ENCODE measurements at places on chromosomes 7 and 10.
A peak's percentile ranks its signal among the peaks of the same experiment; 100 is the strongest.

- DNase-seq: no peak
Observed at GRCh38 chr7:3011211-3011852, 32.3 kb downstream of the CARD11 start.

- DNase-seq: no peak
Observed at GRCh38 chr7:47543714-47544113, 38.2 kb downstream of the TNS3 start.

GRCh38 chr10:2077231-2077630 is 339.9 kb upstream of the ADARB2 start:
- DNase-seq: no peak

- no peak for DNase-seq
Observed at GRCh38 chr10:77637532-77638320, at the start of gene KCNMA1. KCNMA1 (minus strand) TSS chr10:77637808.

DNA sequence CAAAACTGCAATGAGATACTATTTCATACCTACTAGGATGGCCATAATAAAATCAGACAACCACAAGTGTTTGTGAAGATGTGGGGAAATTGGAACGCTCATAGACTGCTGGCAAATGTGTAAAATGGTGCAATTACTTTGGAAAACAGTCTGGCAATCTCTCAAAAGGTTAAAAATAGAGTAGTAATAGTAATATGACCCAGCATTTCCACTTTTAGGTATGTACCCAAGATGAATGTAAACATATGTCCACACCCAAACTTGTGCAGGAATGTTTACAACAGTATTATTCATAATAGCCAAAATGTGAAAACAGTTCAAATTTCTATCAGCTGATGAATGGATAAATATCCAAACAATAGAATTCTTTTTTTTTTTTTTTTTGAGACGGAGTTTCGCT is 731.6 kb upstream of the ANKRD30A start:
- DNase-seq: no peak

GRCh38 chr7:109284943-109285342 is 715.3 kb downstream of the DNAJB9 start:
- no peak for DNase-seq

DNA sequence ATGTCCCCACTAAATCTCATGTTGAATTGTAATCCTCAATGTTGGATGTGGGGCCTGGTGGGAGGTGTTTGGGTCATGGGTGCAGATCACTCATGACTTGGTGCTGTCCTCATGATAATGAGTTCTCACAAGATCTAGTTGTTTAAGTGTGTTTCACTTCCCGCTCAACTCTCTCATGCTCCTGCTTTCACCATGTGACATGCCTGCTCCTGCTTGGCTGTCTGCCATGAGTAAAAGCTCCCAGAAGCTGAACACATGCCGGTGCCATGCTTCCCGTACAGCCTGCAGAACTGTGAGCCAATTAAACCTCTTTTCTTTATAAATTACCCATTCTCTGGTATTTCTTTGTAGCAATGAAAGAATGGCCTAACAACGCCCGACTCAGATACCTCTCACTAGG is 6.2 kb upstream of the PSTK start:
- peak; percentile 14 for DNase-seq

GRCh38 chr10:35563261-35563891 is 41.8 kb upstream of the GJD4 start:
- peak; percentile 32 for DNase-seq

GRCh38 chr7:80218723-80219122 is 84.1 kb downstream of the GNAI1 start:
- DNase-seq: no peak

DNA sequence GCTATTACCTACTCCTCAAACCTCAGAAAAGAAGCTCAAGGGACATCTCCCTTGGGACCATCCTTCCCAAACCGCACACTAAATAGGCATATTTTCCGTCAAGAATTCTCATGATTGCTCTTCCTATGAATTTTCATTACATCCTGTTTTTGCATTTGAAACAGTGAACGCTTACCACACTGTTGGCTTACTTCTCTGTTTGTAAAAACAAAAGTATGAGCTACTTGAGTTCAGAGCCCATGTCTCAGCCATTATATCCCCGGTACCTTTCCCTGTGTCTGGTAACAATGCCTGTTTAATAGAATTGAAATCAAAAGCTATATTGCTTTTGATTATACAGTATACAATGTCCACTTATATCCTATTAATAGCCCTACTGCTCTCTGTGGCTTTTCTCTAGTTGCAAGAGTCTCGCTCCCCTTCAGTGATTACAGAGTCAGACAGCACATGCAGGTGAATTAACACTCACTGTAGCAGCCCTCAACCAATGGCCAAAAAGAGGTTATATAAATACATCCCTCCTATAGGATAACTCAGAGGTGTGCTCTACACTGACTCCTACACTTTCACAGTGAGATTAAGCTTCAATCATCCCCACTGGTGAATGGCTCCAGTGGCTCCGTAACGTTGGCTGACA is 264.4 kb downstream of the SORCS1 start:
- no peak for DNase-seq

DNA sequence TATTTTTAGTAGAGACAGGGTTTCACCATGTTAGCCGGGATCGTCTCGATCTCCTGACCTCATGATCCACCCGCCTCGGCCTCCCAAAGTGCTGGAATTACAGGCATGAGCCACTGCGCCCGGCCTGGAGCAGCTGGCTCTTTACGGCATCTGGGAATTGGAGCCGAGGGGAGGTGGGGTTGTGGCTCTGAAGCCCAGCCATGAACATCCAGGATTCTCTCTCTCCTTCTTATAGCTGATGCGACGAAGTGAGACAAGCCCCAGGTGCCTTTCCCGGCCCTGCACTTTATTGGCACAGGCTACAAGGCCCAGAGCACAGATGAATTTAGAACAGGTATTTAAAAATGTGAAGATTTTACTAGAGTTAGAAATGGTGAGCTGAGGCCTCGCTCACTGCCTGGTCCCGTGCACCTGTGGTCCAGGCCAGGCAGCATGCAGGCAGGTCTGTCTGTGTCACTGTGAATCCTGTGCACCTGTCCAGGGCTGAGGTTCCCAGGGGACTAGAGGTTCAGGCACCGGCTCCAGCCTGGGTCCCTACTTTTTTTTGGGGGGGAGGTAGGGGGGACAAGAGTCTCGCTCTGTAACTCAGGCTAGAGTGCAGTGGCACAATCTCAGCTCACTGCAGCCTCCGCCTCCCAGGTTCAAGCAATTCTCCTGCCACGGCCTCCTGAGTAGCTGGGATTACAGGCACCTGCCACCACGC is 379.7 kb upstream of the FOXK1 start:
- no peak for DNase-seq

GRCh38 chr7:101999393-101999792 is 182.0 kb downstream of the CUX1 start:
- peak; percentile 52 for DNase-seq

- DNase-seq: no peak
Observed at GRCh38 chr10:1020958-1021357, 4.7 kb downstream of the IDI2 start.

GRCh38 chr7:121103579-121103978 is 115.1 kb downstream of the CPED1 start:
- no peak for DNase-seq

GRCh38 chr10:4771554-4772201 is 54.3 kb upstream of the AKR1E2 start:
- DNase-seq: no peak

DNA sequence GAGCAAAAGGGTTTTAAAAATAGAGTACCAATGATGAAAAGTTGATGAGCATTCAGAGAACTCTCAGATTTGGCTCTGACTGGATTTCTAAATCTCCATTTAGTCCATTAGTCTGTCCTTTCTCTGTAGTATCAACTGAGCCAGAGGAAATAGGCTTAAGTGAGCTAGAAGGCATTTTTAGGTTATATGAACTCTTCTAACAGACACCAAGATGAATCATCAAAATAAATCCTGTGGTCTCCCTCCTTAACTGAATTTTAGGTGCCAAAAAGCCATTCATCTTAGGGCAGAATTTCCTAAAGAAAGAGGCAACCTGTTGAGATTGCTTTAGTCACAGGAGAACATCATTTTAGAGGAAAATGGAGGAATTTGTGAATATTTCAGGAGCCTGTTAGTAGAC is 305.1 kb downstream of the AUTS2 start:
- no peak for DNase-seq

GRCh38 chr7:41030673-41031072 is 672.2 kb downstream of the INHBA start:
- no peak for DNase-seq

GRCh38 chr7:128349466-128349825 is 5.7 kb upstream of the RBM28 start:
- DNase-seq: no peak

DNA sequence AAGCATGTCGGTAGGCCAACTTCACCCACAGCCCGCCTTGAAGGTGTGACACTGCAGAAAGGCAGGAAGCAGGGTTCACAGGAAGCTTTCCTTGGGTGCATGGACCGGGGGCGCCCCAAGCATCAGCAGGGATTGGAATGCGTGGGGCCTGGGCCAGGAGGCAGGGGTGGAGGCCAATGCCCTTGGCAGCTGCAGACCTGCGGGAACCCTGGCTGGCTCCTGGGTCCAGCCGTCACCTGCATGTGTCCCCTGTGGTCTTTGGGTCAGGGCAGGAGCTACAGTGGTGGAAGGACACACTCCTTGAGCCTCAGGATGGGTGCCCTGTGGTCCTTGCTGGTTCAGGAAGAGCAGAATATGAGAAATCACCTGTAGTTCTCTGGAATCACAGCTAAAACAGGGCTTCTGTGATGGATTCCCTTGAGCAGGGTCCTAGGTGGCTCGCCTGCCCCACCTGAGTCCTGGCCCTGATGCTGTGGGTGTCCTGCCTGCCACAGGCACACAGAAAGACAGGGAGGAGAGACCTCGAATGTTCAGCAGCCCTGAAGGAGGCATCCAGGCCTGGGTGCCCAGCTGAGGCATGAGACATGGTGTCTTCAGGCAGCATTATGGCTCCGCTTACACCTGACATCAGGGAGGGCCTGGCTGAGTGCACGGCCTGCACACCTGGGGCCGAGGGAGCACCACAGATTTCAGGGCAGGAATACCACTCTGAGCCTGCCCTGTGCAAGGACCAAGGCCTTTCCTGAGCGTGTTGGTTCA is 15.1 kb downstream of the ANTXRL start:
- no peak for DNase-seq

DNA sequence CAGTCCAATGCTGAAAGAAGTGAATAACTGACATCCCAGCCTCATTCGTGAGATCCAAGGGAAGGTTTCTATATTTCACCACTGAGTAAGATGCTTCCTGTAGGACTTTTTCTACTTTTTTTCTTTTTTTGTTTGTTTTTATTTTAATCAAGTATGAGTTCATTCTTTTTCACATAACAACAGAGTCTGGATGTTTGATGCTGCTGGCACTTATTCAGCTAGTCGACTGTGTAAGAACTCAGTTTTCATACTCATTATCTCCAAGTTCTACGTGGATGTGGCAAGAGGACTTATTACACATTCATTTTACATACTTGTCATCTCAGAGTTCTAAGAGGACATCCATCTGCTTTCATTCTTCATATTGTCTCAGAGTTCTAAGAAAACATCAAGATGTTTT is 86.9 kb downstream of the CPXM2 start:
- DNase-seq: no peak

Measured in spinal cord (tissue), 10 donors.